ENCODE measurements at places on chromosomes 3 and 15.

DNA sequence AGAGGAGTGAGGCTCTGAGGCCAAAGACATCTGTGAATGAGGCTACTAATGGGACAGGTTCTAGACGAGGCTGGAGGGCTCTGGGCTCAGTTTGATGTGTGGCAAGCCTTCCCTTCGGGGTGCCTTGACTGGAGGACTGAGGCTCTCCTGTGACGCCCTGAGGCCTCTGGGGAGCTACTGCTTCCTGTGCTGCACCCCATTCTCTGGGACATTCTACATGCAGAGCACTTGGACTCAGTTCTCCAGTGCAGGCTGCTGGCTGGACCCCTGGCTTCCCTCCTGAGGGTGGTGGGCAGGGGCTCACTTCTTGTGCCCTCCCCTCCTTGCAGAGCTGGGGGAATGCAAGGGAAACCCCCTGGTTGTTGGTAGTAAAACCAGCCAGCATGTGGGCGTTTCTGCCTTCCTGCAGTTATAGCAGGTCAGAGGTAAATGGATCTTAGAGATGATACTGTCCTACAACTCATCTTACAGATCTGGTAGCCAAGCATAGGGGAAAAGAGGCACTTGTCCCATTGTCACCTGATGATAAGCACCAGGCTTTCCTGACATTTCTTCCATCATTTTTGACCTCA is 133.3 kb downstream of the CHDH start:
- DNase-seq, result no peak

GRCh38 chr15:56812221-56812620 is 78.9 kb upstream of the ZNF280D start:
- no peak for DNase-seq

DNA sequence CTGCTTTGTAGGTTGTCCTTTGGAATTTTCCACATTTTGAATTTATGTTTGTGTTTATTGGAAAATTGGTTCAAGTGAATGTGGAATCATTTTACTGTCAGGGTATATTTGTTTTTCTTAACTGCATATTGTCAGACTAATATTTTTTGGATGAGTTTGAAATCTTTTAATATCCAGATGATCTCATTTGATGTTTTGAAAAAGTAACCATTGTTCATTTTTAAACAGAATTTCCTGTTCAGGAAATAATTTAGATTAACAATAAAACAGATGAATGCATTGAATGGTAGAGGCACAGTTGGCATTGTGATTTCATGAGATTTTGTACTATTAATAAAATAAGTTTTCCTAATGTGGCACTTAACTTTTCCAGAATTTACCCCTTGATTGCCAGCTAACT is 15.5 kb downstream of the TRAK1 start:
- DNase-seq, result no peak

- DNase-seq, result peak; percentile 35
These were observed 64.9 kb upstream of the RAD18 start for GRCh38 chr3:9028134-9028533.

DNA sequence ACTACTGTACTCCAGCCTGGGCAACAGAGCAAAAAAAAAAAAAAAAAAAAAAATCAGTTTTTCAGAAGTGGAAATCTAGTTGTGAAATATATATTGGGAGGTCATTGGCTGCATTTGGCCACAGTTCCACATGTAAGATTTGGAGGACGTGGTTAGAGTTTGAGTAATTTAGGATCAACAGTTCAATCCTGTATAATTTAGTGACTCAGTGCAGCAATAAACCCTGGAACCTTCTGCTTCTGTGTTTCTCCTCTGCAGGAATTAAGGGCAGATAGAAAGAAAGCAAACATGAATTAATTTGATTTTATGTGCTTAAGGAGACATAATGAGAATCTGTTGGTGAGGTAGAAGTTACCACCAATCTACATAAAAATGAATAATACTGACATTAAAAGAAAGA is 347.0 kb downstream of the PTPRG start:
- DNase-seq, result no peak

- DNase-seq, result no peak
These were observed 1.4 kb upstream of the WNT5A start for GRCh38 chr3:55488398-55489055.

GRCh38 chr3:179391906-179392305 is 44.4 kb downstream of the MFN1 start:
- DNase-seq, result no peak

DNA sequence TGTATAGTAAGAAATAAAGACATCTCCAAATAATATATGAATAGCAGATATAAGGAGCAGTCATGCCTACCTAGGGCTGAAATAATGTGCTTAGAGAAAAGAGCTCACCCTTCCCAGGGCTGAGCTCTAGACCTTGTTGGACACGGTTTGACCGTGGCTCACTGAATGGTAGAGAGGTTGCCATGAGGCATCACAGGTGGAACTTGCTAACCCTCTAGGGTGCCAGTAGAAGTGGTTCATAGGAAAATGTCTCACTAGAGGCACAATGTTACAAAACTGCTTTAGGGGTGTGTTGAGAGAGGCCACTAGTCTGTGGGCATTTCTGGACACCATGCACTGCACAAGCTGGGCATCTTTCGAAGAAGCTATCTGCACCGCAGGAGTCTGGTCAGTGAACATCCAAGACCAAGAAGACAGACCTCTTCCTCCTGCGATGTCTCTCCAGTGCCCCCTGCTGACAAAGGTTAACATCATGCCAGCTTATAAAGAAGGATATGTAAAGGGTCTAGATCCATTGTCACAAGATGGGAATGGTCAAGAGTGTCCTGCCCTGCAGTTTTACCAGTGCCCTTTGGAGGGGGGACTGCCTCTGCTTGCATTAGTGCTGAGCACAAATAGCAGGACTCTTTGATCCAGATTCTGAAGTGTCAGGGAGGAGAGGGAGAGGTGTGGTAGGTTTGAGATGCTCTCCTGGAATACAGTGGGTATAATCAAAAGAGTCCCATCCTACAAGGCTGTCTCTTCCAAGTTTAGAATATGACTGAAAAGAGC is 266.8 kb downstream of the ZNF385D start:
- DNase-seq, result peak; percentile 52

DNA sequence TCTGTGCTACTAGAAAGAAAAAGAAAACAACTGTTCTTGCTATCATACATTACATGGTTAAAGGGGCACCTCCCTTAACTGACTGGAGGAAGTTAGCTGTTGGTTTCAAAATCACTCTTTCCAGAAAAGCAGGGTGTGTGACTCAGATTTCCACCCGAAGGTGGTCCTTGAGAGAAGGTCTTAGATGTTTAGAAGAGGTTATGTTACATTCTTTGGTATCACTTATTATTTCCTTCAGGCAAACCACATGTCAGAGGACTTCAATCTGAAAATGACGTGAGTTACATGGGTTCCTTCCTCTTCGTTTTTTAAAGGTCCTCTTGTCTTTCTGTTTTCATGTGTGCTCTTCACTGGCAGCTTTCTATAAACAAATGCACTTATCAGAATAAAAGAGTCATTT is 307.9 kb upstream of the CBLB start:
- DNase-seq, result no peak

DNA sequence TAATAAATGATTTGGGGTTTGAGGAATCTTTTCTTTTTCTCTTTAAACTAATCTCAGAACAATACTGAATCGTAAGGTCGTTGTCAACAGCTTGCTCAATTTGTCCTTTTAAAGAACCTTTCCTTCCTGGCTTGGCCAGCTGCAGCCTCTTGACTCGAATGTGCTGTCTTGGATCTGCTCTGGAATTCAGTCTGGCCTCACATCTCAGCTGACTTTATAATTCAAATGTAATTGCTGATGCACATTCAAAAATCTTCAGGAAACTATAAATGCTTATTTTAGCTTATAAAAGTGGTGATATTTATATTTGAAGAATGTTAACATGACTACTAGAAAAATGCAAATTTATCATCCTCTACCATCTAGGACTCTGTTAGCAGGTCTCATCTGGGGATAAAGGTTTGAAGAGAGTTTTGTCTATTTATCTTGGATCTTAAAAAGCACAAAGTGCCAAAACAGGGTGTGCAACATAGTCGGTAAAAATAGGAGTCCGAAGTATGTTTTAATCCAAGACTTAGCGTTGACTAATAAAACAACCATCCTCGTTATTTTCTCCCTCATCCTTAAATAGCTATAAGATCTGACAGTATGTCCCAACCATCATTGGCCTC is 1035.2 kb downstream of the MCTP2 start:
- no peak for DNase-seq

DNA sequence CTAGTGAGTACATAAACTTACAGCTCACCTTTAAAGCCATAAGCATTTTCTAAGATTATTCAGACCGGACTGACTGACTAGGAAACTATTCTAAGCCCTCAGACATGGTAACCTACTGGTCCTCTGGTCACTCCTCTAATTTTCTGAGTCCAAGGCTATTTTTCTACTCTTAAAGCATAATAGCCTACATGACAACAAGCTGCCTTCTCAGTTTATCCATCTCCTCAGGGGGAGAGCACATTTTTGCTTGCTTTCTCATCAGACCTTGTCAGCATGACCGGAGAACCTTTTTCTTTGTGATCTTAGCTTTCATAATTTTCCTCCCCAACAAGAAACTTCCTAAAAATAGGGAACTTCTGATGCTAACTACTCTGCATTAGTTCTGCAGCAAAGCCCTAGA is 38.4 kb downstream of the UBP1 start:
- no peak for DNase-seq

DNA sequence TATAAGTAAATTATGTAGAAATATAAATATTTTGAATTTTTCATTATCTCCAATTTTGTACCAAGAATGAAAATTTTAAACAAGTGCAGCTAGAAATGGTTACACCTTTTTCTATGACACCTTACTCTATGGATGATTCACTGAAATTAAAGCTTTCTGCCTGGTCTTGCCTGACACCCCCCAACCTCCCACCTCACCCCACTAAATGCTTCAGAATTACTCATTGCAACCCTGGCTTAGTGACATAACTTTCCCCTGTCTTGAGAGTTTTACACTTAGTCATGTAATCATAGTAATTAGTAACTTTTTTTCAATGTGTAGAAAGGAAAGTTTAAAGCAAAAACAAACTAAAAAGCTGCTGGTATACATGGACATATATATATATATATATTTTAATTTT is 42.0 kb upstream of the MEIS2 start:
- no peak for DNase-seq

DNA sequence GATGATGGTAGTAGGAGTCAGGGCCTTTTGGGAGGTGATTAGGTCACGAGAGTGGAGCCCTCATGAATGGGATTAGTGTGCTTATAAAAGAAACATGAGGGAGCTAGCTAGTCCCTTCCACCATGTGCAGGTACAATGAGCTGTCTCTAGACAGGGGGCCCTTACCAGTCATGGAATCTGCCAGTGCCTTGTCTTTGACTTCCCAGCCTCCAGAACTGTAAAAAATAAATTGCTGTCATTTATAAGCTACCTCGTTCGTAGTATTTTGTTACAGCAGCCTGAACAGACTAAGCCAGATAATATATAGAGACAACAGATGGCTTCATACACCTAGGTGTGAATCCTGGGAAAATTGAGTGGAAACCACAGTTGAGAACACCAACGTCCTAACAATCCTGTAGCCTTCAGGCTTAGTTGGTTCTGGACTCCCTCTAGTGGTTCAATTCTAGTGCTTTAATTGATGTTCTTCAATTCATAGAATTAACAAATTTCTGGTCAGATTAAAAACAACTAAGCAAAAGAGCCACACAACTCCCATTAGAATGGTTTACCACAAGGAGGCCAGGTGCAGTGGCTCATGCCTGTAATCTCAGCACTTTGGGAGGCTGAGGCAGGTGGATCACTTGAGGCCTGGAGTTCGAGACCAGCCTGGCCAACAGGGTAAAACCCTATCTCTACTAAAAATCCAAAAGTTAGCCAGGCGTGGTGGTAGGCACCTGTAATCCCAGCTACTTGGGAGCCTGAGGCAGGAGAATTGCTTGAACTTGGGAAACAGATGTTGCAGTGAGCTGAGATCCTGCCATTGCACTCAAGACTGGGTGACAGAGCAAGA is 21.3 kb upstream of the GATM start:
- DNase-seq, result peak; percentile 47

GRCh38 chr3:143203848-143204247 is 84.3 kb downstream of the CHST2 start:
- no peak for DNase-seq

DNA sequence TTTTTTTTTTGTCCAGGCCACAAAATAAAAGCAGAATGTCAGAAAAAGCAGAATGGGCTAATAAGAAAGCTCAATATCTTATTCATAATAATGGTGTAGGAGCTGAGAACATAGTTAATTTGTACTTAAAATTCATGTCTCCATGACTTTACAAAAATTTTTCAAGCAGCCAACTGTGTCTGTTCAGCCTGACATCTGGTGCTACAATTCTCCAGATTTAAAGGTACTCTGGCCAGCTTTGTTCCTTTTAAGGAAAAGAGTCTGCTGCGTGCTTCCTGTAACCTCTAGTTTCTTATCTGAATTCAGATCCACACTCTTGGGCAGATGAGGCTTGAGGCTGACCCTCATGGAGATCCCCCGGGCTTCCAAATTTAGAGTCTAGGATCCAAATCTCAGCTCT is 8.7 kb upstream of the RFX7 start:
- no peak for DNase-seq

DNA sequence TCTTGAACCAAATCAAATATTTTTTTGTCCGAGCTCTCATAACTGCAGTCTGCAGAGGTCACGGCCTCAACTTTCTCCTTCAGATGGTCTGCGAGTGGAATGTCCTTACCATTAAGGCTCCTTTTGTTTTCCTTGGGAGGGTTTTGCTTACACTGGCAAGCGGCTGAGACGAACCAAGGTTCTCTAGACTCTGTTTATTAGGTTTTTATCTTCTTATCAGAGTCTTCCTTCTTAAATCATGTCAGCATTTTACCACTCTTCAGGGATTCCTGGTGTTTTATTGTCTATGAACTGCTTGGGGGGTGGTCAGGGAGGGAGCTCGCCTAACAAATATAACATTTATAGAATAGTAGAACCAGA is 773.7 kb upstream of the NR2F2 start:
- DNase-seq, result no peak

Measured in HFF-Myc (cell line).